ENCODE measurements at places on chromosomes 4 and X.

GRCh38 chr4:125789023-125789422 lies 474.3 kb downstream of the FAT4 start:
- DNase-seq = no peak

- no peak for DNase-seq
These were observed 1.3 kb downstream of the ERAS start for GRCh38 chrX:48827654-48827968.

DNA sequence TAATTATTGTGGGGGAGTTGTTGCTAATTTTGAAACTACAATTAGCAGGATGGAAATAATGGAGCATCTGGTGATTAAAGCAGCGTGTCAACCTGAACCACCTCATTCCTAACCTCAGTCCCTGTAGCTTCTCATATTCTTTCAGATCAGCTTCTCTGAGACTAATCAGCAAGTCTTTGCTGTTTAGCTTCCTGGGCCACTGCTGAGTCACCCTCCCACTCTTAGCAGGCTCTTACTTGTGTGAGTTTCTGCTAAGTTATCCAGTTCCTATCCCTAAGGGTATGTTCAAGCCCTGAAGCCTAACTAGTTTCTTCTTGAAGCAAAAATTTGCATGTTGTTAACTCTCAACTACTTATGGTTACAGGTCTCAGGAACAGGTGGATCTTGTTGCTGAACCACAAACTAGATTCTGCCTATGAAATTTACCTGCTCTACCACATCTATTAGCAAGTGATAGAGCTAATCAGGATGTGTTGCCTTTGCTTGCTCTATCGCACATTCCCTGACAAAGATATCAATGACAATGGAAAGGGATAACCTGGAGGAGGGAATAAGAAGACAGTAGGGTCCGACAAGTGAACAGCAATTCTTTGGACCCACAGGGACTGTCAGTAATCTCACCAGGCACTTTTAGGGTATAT lies 134.2 kb downstream of the EIF4E start:
- no peak for DNase-seq

GRCh38 chr4:3413675-3414420 lies 27.9 kb upstream of the HGFAC start:
- DNase-seq = no peak

DNA sequence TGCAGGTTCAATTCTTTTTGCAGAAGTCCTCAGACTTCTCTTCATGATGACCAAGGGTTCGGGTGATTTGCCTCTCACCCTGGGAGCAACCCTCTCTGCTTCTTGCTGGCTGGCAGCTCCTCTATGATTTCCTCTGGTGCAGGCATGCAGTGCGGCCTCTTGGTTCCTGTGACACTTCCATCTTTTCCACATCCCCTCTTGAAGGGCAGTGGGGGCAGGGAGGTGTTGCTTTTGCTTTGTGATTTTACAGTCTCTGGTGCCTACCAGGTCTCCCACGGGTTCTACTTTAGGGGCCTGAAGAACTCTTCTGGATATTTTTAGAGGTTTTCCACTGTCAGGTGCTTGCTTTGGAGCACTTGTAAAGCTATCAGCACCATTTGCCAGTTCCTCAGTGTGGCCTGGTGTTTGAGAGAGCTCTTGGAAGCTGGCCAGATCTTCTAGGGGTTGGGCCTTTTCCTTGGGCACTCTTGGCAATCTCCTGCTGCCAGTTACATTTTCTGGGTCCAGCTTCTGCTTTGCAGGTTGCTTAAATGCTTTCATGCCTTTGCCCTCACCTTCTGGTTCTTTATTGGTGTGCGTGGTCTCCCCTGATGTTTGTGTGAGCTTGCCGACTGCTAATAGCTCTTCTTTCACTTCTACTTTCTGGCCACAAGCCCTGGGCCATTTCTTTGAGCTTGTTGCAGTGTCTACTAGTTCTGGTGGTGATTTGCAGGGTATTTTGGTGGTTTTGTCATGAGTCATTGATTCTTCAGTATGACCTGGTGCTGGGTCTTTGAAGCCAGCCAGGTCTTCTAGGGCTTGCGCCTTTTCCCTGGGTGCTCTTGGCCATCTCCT lies 11.5 kb upstream of the CHST7 start:
- no peak for DNase-seq

GRCh38 chr4:75069493-75070074 lies 136.7 kb downstream of the PARM1 start:
- no peak for DNase-seq

DNA sequence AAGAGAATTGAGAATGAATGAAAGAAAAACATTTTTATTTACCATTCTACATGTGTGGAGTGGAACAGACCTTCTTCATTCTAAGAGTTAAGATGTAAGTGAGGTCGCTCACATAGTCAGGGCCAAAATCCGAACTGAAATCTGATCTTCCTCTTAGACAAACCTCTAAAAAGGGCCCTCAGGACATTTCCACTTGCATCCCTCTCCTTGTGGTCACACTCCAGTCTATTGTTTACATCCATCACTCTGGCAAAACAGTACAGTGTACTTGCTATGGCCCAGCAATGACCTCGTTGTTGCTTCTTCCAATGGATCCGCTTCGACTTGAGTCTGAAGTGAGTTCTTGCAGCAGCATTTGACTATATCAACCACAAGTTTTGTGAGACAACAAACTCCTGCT lies 54.2 kb downstream of the MOSPD2 start:
- DNase-seq = no peak

DNA sequence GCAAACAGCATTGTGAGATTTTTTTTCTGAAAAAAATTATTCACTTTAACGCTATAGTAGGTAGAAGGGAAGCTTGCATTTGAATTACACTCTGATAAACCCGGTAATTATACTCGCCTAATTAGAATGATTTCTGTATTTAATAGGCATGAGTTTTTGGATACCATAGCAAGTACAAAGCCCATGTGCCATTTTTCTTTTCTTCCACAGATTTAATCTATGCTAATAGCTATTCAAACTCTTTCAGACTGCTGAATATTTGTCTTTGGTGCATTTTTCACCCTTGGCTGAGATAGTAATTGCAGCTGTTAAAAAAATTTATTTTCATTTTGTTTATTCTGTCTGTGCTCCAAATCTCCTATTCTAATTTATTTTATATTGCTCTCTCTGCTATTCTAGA lies 113.0 kb downstream of the EGF start:
- DNase-seq = no peak

GRCh38 chr4:42101446-42101975 lies 50.9 kb downstream of the BEND4 start:
- no peak for DNase-seq

DNA sequence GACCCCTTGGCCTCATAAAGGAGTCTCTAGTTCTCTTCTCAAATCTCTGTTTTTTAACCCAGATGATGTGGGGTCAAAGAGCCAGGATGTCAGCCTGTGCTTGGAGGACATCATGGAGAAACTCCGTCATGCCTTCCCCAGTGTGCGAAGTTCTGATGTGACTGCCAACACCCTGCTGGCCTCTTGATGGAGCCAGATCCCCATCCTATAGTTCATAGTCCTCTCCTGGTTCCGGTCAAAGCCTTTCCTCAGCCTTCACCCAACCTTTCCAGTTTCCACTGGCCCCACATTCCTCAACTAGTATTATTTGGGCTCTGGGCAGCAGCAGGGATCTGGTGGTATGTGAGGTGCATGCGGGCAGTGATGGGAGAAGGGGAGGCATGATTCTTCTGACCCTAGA lies 30.7 kb downstream of the TAF7L start:
- DNase-seq = no peak

GRCh38 chrX:11558972-11559371 lies 106.7 kb downstream of the ARHGAP6 start:
- peak; percentile 18 for DNase-seq

- no peak for DNase-seq
These were observed 41.8 kb upstream of the IL21 start for GRCh38 chr4:122662701-122663100.

DNA sequence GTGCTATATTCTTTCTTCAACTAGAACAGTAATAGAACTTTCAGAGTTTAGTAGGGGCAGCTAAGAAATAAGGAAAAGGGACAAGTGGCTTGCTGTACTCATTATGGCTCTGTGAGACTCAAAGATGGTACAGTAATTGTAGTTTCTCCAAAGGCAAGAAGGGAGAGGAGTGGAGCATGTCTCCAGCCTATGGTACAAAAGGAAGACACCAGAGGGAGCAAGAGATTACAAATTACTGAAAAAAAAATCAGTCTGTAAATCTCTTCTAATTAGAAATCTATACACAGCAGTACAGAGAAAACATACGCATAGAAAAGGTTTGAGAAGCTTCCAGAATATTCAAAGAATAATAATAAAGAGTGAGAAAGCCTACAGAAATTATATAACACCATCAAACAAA lies 61.4 kb downstream of the KLHL4 start:
- DNase-seq = no peak

- no peak for DNase-seq
These were observed 174.4 kb upstream of the FGF13 start for GRCh38 chrX:138885886-138886285.

GRCh38 chr4:48138936-48139335 lies 4.9 kb upstream of the TXK start:
- peak; percentile 68 for DNase-seq

GRCh38 chr4:48307528-48307927 lies 33.8 kb upstream of the SLAIN2 start:
- DNase-seq = no peak

- no peak for DNase-seq
These were observed 22.8 kb downstream of the FRAS1 start for GRCh38 chr4:78079726-78080430.

GRCh38 chr4:98720871-98721480 lies 62.6 kb upstream of the TSPAN5 start:
- DNase-seq = no peak

- no peak for DNase-seq
These were observed 4.3 kb upstream of the RBM3 start for GRCh38 chrX:48569958-48570357.

DNA sequence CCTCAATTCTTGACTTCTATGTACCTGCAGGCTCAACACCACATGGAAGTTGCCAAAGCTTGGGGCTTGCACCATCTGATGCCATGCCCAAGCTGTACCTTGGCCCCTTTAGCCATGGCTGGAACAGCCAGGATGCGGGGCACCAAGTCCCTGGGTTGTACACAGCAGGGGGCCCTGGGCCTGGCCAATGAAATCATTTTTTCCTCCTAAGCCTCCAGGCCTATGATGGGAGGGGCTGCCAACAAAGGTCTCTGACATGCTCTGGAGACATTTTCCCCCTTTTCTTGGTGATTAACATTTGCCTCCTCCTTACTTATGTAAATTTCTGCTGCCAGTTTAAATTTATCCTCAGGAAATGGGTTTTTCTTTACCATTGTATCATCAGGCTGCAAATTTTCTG lies 1428.1 kb downstream of the C4orf33 start:
- DNase-seq = no peak

DNA sequence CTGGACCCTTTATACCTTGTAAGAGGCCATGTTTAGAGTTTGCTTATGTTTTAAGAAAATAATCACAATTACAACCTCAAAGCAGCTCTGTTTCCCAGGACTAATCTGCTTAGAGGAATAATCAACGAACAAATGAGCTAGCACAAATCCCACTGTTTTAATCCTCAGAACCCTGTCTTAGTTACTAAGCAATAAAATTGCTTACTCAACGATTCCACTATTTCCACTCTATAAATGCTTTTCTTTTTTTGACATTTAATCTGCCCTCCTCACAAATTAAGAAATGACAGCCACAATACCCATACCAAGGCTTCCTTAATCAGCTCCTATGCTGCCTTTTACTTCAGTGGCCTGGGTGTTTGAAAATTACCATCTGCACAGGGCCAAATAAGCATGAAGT lies 48.8 kb downstream of the FAM120C start:
- no peak for DNase-seq

GRCh38 chr4:124931050-124931449 lies 218.5 kb upstream of the ANKRD50 start:
- no peak for DNase-seq

GRCh38 chr4:121988950-121989349 lies 37.1 kb upstream of the TRPC3 start:
- DNase-seq = no peak

- DNase-seq = no peak
These were observed 104.7 kb upstream of the NOCT start for GRCh38 chr4:138910914-138911336.

GRCh38 chrX:148542481-148543255 lies 42.3 kb downstream of the AFF2 start:
- no peak for DNase-seq

GRCh38 chr4:112511093-112511802 lies 4.7 kb downstream of the NEUROG2 start:
- DNase-seq = no peak

GRCh38 chr4:140252141-140252741 lies 98.3 kb upstream of the MAML3 start:
- no peak for DNase-seq

DNA sequence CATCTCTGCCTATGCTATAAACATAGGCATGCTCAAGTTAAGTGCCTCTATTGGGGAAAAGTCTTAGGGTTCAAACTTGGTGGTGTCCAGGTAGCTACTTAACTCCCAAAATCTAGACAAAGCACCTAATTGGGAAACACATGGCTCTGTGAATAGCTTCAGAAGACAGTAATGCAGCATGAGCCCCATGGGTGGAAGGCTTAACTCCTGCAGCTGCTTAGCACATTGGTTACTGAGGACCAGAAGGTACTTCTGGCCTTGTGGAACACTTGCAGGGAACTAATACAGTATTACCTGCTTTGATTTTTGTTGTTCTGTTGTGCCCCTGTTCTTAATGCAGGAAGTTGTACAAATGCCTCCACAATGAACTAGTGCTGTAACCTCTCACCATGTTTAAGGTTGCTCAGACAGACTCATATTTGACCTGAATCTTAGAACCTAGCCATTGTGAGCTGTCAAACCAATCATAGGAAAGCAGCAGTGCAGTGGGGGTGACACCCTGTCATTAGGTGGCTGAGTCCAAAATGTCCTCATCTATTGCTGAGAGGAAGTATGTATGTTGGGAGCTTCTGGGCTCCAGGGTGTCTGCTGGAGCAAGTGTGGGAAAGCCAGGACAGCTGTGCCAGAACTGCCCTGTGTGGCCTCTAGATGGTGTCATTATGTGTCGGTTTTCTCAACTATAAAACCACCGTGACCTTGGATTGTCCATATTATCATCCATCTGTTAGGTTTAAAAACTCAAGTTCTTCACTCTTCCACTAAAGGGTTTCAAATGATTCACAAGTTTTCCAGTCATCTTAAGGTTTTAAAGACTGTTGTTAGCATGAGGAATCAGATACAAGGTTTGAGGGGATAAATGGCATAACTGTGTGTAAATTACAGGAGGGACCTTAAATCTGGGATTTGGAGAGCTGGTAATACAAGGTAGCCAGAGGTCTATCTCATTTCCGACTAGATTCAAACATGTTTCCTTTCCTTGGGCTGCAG lies 69.9 kb upstream of the WDR1 start:
- DNase-seq = no peak

GRCh38 chr4:123599920-123600810 lies 203.6 kb downstream of the SPRY1 start:
- DNase-seq = peak; percentile 51

DNA sequence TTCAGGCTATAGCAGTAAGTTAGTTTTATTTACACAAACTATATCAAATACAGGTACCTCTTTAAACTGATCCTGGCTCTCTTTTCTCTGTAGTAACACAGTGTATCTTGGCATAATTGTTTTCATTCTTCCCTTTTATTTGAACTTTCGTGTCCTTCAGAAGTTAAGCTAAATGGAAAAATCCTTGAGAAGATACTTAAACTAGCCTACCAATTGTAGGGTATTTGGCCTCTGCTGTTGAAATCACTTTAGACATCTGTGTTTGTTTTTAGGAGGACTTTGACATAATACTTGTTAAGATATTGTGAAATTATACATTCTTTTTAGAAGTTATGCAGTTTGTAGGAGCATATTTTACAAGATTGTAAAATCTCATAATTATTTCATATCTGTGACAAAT lies 90.3 kb upstream of the GK2 start:
- no peak for DNase-seq

GRCh38 chrX:19194285-19195242 lies 72.3 kb upstream of the ADGRG2 start:
- DNase-seq = no peak

All from CD4-positive, alpha-beta T cell treated with Interleukin-6 at 100 ng/mL for 8 hours (primary cell).